SHP77 treated with DMSO at 0.1 percent for 48 hours (cell line): ENCODE measurements at places on chromosomes 1 and 21.

DNA sequence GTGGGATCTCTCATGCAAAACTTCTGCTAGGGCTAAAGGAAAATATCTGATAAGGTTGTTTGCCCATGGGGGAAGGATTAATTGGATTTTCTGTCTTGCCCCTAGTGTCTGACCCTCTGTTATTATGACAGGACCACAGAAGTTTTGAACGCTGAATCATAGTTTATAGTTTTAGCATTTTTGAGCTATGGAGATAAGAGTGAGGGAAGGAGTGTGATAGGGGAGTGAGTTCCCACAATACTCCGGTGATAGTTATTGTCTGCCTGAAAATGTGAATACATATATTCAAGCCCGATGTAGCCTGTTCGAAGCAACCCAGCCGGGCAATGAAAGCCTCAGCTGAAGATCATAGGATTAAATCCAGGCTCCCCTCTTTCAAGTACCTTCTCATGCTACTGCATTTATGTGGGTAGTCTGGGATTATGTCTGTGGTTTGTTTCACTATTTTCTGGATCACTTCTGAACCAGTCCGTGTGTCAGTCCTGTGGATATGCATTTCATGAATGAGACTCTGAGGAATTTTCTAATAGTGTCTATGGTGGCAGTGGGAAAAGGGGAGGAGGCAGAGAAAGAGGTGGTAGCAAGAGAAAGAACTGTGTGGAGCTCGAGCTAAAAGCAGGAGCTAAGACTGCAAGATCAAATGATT is 258.7 kb downstream of the DISC1 start:
- DNase-seq = no peak

DNA sequence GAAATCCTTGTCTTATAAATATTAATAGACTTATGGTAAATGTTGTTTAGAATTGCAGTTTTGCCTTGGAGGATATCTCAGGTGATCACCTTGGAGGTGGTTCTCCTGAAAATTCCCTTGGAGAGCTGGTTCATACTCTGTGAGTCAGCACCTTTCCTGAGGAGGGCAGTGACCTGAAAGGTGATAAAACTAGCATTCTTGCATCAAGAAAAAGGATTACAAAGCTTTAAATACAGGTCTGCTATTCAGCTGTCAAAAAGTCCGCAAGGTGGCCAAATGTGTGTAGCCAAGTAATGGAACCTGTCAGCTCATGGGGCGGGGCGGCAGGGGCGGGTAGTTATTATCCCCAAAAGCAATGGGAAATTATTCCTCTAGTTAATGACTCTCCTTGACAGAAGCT is 52.8 kb upstream of the EDARADD start:
- DNase-seq = no peak

GRCh38 chr1:57551476-57551875 is 127.6 kb upstream of the DAB1 start:
- no peak for DNase-seq

GRCh38 chr1:162927421-162927820 is 66.4 kb upstream of the CCDC190 start:
- DNase-seq = no peak

- no peak for DNase-seq
Measured at GRCh38 chr1:35316264-35316663, 47.8 kb downstream of the ZMYM4 start.

GRCh38 chr1:83098131-83098530 is 900.8 kb downstream of the TTLL7 start:
- no peak for DNase-seq

GRCh38 chr1:16250524-16251251 is 13.7 kb upstream of the CPLANE2 start:
- no peak for DNase-seq

GRCh38 chr1:179365342-179366092 is at the start of gene AXDND1:
Gene AXDND1 (plus strand): TSS chr1:179365971. CDS start chr1:179366510, 539 bp downstream.
- DNase-seq = peak; percentile 60

- DNase-seq = no peak
Measured at GRCh38 chr1:109181085-109181806, 32.5 kb upstream of the SARS1 start.
